CD4-positive, alpha-beta memory T cell (primary cell): ENCODE measurements at places on chromosomes 3 and 15.

- DNase-seq: no peak
These were observed 262.3 kb downstream of the GAP43 start for GRCh38 chr3:115885621-115886020.

DNA sequence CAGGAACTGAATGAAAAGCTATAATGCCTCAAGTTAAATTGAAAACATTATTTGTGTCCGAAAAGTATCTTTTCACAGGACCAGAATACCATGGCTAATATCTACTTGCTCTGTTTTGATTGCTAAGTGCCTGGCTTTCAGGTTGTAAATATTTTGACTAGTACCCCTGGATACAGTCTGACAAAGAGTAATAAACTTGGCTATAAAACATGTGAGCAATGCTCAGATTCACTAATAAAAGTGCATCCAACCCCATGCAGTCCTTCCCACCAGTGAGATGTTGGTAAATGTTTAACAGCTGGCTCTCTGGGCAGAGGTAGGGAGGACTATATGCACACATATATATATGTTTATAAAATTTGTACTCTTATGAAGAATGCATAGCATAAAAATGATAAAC, 281.8 kb upstream of the TGFBR2 start:
- no peak for DNase-seq

DNA sequence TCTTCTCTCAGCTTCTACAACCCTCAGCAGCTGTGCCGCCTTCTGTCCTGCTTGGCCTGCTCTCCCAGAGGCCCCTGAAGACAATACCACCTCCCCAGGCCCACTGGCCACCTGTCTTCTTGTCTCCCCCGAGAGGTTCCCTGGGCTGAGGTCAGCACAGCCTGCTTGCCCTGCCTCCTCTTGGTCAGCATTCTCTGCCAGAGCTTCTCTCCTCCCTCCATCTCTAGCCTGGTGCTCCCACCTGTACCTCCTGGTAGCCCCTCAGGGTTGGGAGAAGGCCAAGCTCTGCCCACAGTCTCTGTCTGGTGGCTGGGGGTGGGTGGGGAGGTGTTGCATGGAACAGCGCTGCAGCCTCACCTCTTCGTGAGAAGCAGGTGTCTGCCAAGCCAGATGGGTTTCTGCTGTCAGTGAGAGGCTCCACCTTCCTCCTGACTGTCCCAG, 5.6 kb upstream of the ISLR start:
- DNase-seq: no peak

- no peak for DNase-seq
These were observed 481.4 kb downstream of the NSUN3 start for GRCh38 chr3:94544131-94544789.

- DNase-seq: peak; percentile 63
These were observed at the start of gene PHLDB2 for GRCh38 chr3:111859061-111859973. PHLDB2 (plus strand) TSS chr3:111859265; CDS start chr3:111884078, 24,813 bp downstream.

DNA sequence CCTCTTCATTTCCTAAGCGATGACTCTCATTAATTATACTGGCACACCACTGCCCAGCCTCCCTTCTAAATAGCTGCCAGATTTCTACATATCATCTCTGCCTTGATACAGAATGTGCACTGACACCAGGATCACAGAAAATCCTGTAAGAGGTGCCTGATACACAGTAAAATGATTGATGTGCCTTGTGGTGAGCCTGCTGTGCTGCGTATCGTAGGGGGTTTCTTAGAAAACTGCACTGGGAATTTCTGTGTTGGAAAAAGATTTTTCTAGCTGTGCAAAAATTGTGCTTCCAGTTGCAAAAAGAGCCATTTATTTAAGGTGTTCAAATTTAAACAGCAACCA, 3.0 kb upstream of the PLCH1 start:
- no peak for DNase-seq

- DNase-seq: no peak
These were observed 199.2 kb downstream of the GHSR start for GRCh38 chr3:172249039-172249438.

- DNase-seq: no peak
These were observed 376.5 kb downstream of the TBL1XR1 start for GRCh38 chr3:176820764-176821163.

DNA sequence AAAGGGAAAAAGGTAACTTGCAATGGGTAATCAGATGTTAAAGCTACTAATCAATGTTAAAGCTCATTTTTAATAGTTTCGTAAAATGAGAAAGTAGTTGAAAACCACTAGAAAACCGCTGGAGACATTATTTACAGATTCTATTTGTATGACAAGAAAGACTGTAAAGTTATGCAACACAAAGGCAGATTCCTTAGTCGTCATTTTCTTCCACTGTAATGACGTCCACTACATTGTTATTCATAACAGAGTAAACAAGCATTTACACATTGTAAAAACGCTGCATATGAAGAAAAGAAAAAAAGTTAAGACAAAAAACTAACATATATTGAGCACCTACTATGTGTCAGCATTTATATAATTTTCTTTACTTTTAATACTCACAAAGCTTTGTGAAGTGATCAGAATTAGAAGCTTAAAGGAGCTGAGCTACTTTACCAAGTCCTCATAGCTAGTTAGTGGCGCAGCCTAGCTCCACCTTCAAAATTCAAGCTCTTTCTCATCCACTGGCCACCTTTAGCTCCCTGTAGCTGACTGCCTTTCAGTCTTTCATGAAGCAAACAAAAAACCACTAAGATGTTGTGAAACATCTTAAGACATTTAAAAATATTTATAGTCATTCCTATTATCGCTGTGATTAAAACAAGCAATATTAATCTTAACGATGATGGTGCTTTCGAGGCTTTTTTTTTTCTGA, 100.1 kb upstream of the CDIN1 start:
- no peak for DNase-seq

- DNase-seq: no peak
These were observed 22.5 kb upstream of the BNIP2 start for GRCh38 chr15:59711451-59712243.

GRCh38 chr3:164723396-164723795, 354.9 kb downstream of the SI start:
- no peak for DNase-seq

DNA sequence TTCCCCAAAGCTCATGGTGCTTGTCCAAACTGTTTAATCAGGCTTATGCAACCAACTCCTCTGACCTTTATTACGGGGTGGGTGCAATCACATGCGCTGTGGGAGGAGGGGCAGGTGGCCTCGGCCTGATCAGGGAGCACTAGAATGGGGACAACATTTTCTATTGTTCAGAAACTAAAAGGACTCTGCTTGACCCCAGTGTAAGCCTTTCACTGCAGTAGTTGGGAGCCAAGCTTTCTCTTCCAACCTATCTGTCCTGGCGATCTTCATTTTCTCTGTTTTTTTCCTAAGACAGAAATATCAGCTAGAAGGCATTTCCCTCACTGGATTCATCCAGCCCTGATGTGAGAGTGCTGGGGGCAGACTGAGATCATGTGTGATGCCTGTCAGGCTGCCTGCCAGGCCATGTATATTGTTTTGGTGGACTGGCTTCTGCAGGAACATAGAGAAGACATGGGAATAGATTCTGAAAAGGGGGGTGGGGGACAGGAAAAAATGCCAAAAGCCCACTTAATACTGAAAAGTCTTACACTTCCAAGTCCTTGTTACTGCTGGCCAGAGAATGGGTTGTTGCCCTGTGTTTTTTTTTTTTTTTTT, 627.0 kb upstream of the TBL1XR1 start:
- DNase-seq: no peak

DNA sequence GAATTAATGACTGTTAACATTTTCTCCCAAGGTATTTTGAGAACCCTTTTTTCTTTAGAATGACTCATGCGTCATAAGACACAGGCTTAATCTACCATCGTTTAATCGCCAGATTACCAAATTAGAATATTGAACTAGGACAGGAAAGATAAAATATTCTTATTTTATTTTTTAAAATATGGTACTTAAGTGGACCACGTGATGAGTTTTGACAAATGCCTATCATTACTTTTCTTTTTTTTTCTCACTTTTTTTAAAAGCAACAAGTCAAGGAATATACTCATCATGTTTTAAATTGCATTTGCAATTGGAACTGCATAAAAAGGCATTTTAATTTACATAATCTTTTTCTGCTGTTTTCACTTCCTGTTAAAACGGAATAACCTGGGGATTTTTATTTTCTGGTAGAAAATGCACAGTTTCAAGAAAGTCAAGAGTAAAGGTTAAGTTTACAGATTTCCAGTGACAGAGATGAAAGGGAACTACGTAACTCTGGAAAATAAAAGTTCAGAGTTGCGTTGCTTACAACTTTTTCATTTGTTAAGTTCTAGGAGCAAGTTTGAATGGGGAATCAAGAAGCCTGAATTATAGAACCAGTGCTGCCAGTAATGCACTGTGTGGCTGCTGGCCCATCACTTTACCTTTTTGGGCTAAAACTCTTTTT, 23.6 kb downstream of the SIAH2 start:
- no peak for DNase-seq

DNA sequence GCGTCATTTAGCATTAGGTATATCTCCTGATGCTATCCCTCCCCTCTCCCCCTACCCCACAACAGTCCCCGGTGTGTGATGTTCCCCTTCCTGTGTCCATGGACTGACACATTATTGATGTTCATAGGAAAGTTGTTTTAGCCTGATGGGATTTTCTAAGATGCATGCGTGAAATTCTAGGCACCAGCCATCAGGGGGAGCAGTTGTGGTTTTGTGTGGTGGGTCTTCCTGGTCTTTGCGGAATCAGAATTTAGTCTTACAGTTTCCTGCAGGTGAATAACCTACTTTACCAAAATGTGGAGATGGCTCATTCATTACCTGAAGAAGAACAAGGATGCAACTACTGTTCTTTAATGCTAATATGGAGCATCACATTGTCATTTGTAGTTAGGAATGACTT, 455.0 kb upstream of the THBS1 start:
- DNase-seq: peak; percentile 25

DNA sequence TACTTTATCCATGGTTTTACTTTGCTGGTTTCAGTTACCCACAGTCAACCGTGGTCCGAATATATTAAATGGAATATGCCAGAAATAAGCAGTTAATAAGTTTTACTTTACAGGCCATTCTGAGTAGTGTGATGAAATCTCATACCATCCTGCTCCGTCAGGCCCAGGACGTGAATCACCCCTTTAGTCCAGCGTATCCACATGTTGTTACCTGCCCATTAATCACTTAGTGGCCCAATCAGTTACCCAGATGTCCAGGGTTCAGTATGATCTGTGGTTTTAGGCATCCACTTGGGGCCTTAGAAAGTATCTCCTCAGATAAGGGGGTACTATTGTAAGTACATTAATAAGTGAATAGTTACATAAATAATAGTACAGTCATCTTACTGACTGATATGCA, 88.0 kb downstream of the TTBK2 start:
- no peak for DNase-seq
